ENCODE measurements at places on chromosomes 5 and 9.

- DNase-seq, result no peak
These were observed 121.8 kb downstream of the ARHGEF28 start for GRCh38 chr5:73747696-73748380.

DNA sequence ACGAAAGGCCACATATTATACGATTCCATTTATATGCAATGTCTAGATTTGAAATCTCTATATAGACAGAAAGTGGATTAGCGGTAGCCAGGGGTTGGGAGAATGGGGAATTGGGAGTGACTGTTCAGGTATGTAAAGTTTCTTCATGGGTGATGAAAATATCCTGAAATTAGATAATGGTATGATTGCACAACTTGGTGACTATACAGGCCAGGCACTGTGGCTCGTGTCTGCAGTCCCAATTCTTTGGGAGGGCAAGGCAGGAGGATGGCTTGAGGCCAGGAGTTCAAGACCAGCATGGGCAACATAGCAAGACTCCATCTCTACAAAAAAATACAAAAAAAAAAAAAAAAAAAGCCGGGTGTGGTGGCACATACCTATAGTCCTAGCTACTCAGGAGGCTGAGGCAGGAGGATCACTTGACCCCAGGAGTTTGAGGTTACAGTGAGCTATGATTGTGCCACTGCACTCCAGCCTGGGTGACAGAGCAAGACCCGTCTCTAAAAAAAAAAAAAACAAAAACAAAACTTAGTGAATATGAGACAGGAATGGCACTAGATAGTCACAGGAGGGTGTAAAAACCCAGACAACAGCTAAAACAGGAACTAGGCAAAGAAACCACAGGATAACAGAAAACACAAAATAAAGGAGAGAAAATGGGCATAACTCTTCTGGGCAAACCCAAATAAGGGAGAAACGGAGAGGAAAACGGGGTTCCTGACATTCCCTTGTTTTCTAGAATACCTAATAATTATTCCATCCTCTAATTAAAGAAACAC, 72.1 kb upstream of the ZNF618 start:
- DNase-seq, result no peak

DNA sequence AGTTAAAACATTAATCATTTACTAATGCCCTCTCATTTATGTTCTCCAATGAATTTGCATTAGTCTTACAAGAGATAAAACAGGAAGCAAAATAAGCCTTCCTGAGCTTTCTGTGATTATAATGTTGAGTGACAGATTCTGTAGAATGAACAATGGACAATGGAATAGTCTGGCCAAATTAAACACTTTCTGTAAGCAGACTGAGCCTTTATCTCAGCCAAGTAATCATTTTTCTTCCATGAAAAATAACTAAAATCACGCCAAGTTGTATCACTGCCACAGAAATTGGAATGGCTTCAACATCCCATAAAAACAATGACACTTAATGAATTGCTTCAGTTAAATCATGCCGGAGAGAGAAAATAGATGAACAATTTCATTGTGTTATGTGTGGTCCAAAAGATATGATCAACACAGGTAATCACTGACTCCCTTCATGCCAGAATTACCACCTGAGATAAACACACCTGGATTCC, 63.0 kb downstream of the TSSK1B start:
- DNase-seq, result no peak

GRCh38 chr5:114062932-114063867, 298.7 kb upstream of the KCNN2 start:
- no peak for DNase-seq

- DNase-seq, result no peak
These were observed 8.8 kb downstream of the SLC12A7 start for GRCh38 chr5:1103093-1103492.

DNA sequence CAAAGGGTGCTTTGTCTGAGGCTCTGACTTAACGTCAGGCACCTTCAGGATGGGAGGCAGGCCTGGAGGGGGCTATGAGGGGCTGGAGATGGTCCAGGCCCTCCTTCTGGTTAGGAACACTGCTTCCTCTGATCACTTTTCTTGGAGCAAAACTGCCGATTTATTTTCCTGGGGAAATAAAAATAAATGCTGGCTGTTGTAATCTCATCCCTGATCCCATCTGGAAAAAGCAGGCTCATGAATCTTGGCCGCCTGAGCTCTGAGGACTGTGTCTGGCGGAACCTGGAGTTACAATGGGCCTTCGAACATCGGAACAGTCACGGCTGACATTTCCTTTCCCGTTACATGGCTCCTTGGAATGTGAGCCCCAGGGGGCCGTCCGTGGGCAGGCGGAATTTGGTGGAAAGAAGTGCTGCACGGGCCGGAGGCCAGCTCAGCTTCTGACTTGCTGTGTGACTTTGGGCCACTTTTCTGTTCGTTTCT, 157.8 kb downstream of the RGS3 start:
- peak; percentile 97 for DNase-seq

DNA sequence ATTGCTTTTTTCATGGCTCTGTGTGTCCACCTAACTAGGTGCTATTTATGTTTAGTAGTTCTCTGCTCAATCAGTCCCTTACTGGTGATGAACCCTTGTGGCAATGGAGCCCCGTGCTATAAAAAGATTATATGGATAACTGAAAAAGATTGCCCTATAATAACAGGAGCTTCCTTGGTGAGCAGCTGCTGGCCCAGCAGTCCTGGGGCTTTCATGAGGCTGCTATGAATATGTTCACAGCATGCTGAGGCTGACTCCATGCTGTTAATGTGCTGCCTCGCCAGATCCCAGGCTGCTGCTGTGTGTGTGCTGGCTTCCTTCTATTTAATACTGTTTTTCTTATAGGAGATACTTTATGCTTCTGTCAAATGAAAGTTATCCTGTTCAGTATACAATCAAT, 357.5 kb downstream of the TAF11L14 start:
- no peak for DNase-seq

DNA sequence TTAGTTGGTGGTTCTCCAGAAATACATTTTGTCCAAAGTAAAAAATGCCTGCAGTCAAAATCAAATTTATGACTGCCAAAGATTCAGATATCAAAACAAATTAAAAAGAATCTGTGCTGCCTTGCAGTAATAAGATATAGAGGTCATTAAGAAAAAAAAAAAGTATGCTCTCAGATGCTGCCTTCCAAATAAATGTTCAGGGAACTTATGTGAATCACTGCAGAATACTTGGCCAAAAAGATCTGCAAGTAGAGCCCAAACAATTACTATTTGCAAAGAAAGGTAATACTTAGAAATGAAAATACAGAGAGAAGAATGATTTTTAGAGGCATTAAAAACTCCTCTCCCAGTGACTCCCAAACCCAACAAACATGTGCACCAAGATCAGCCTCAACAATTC, 52.4 kb downstream of the MRPS27 start:
- no peak for DNase-seq

GRCh38 chr5:179862891-179863290, 4.3 kb upstream of the MRNIP start:
- peak; percentile 65 for DNase-seq

DNA sequence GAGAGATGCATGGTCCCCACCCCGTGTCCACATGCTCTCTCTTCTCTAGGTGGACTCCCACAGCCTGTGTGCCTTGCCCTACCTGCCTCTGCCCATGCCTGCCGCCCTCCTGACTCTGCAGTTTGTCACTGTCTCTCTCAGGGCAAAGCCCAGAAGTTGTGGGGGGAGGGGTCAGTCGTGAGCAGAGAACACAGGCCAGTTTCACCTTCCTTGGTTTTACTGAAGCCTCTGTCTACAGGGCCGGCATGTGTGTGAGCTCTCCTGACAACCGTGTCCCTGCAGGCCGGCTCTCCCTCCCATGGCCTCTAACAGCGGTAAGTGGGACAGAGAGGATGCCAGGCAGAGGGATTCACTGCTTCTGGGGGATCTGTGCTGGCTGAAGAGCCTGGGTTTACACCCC, 43.5 kb upstream of the SLC25A51 start:
- no peak for DNase-seq

DNA sequence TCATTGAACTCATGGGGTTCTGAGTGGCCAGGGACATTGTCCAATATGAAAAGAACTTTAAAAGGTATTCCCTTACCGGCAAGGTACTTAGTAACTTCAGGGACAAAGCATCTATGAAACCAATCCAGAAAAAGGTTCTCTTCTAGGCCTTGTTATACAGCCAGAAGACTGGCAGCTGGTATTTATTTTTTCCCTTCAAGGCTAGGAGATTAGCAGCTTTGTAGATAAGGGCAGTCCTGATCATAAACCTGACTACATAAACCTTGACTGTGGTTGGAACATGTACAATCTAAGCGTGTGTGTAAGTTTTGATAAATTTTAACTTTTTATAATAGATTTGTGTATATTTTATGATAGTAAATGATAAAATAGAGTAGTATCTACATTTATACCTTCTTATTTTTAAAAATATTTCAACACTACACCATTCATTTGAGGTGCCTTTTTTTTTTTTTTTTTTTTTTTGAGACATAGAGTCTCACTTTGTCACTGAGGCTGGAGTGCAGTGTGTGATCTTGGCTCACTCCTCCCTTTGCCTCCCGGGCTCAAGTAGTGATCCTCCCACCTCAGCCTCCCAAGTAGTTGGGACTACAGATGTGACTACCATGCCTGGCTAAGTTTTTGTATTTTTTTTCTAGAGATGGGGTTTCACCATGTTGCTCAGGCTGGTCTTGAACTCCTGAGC, 24.5 kb downstream of the RANBP17 start:
- no peak for DNase-seq

- DNase-seq, result peak; percentile 73
These were observed 13.4 kb upstream of the EXOC3 start for GRCh38 chr5:429453-430188.

- no peak for DNase-seq
These were observed 148.7 kb upstream of the RANBP3L start for GRCh38 chr5:36450229-36451014.

DNA sequence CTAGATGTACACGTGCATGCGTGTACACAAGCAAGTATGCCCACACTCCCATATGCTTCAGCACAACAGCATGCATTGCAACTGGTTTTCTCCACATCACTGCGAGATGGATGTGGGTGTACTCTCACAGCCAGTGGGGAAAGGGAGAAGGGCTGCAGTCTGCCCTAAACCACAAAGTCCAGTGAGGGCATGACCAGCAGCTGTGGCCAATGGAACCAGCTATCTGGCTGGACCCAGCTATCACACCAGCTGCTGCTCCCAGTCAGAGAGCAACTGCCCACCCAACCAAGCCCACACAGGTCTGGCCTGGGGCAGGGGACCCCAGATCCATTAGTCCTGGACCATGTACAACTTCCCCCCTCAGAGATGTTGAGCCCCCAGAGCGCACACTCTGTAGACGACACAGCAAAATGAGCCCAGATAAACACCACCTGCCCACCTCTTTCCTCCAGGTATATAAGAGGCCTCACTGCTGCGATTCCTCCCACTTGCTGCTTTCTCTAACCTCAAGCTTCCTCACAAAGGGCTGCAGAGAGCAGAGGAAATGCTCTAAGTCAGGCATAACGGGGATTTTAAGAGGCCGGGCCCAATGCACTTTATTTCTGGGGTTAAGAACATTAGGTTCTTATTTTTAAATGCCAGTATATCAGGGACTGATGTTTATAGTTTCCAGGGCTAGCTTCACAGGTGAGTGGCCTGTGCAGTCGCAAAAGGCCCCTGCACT, 39.0 kb downstream of the SHB start:
- no peak for DNase-seq

GRCh38 chr5:8981016-8981415, 564.9 kb downstream of the SEMA5A start:
- no peak for DNase-seq

All from posterior vena cava (tissue), 2 donors.